ENCODE measurements at places on chromosomes 16 and 17. TPM values are rescaled to one million over a fixed set of nuclear protein-coding genes. Genes with fewer than 3 reads are reported as not detected.

Gene GSPT1
- 71.0 TPM for polyA plus RNA-seq

GRCh38 chr17:50583641-50584040 is 23.1 kb downstream of the CACNA1G start:
- H3K36me3 ChIP-seq: no peaks in the 10 kb centered on the region
- no peak overlapping the region for H3K4me3 ChIP-seq
- H3K27ac ChIP-seq: no peak overlapping the region

DNA sequence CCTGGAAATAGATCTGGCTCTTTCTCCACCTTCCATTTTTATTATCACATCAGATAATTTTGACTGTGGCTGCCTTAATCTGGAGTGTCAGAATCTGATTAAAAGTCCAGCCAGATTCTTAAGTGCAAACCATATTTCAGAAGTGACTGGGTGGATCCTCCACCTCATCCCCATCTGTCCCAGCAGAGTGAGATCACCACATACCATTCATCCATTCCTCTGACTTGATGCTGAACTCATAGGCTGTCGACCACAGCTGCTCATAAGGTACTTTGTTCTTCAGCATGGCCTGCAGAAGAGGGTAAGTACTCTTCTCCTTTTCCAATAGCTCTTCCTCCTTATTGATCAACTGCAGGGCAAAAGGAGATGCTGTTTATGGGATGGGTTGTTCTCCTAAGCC is 53.5 kb downstream of the DNAH3 start:
- H3K4me1 ChIP-seq: no peaks in the 10 kb centered on the region
- no peaks in the 10 kb centered on the region for H3K27me3 ChIP-seq
- no peak overlapping the region for H3K4me3 ChIP-seq

GRCh38 chr17:12040478-12040877 is 19.8 kb downstream of the MAP2K4 start:
- H3K27ac ChIP-seq: no peak overlapping the region
- no peaks in the 10 kb centered on the region for H3K36me3 ChIP-seq
- no peak overlapping the region for H3K4me3 ChIP-seq

Gene P2RX5
- 12.3 TPM for polyA plus RNA-seq

DNA sequence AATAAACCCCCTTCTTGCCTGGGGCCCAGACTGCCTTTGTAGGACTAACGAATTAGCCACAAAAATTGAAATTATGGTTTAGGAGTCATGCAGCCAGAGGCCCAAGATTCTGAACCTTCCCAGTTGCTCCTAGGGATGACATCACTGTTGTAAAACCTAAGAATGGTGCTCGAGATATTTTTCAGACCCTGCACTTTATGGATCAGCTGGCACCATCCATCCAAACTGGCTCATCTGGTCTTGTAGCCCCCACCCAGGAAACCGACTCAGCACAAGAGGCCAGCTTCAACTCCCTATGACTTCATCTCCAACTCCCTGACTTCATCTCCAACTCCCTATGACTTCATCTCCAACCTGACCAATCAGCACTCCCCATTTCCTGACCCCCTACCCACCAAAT is 10.9 kb upstream of the EVPL start:
- peaks cover 13% of the 10 kb centered on the region for H3K36me3 ChIP-seq
- H3K4me3 ChIP-seq: no peak overlapping the region
- no peaks in the 10 kb centered on the region for H3K4me1 ChIP-seq

- peaks cover 84% of the 10 kb centered on the region for H3K4me1 ChIP-seq
- no peak for DNase-seq
- H3K27me3 ChIP-seq: no peaks in the 10 kb centered on the region
- H3K27ac ChIP-seq: no peak overlapping the region
- no peaks in the 10 kb centered on the region for H3K36me3 ChIP-seq
Observed at GRCh38 chr17:77385750-77386501, 245.2 kb downstream of the SEC14L1 start.

DNA sequence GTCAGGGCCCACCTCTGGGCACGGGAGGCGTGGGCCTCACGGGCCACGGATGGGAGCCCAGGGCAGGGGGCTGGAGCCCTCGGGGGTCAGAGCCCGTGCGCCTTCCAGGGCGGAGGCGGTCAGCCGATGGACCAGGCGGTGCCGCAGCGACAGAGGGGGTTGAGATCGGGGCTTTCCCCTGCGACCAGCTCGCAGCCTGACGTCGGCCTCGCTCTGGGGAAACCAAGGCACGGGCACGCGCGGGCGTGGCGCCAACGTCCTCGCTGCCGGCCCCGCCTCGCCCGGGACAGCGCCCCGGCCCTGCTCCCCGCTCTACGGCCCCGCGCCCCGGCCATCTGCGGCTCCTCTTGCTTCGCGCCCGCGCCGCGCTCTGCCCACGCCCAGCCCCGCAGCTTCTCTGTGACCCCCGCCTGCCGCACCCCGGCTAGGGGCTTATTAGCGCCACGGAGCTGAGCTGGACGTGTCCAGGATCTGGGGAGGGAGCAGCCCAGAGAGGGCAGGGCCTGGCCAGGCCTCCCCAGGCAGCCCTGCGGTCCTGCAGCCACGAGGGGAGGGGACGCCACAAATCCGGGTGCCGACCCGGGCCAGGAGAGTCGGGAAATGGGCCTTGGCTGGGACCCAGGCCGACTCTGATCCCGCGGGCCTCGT is 13.5 kb downstream of the ACTG1 start:
- no peak overlapping the region for H3K27ac ChIP-seq
- H3K27me3 ChIP-seq: no peaks in the 10 kb centered on the region
- no peaks in the 10 kb centered on the region for H3K36me3 ChIP-seq
- H3K4me3 ChIP-seq: no peak overlapping the region
- no peaks in the 10 kb centered on the region for H3K4me1 ChIP-seq
- no peak for DNase-seq

- H3K27ac ChIP-seq: no peak overlapping the region
- no peaks in the 10 kb centered on the region for H3K27me3 ChIP-seq
- H3K4me1 ChIP-seq: no peaks in the 10 kb centered on the region
- no peak overlapping the region for H3K4me3 ChIP-seq
- no peaks in the 10 kb centered on the region for H3K36me3 ChIP-seq
- no peak for DNase-seq
Observed at GRCh38 chr17:35778641-35779196, 16.7 kb downstream of the MMP28 start.

Gene GEMIN4
- polyA plus RNA-seq: 49.3 TPM

- H3K4me3 ChIP-seq: no peak overlapping the region
- H3K27me3 ChIP-seq: no peaks in the 10 kb centered on the region
- H3K27ac ChIP-seq: no peak overlapping the region
- DNase-seq: peak; percentile 28
- H3K36me3 ChIP-seq: no peaks in the 10 kb centered on the region
Observed at GRCh38 chr17:75652934-75653549, 13.9 kb downstream of the RECQL5 start.

Gene SMIM22
- not detected for polyA plus RNA-seq

- DNase-seq: no peak
- H3K27ac ChIP-seq: no peak overlapping the region
- H3K4me3 ChIP-seq: no peak overlapping the region
- H3K4me1 ChIP-seq: no peaks in the 10 kb centered on the region
Observed at GRCh38 chr17:50046179-50046578, 9.7 kb upstream of the ITGA3 start.

GRCh38 chr17:33052856-33053255 is 61.2 kb downstream of the SPACA3 start:
- no peak overlapping the region for H3K27ac ChIP-seq
- H3K36me3 ChIP-seq: no peaks in the 10 kb centered on the region
- DNase-seq: no peak
- no peak overlapping the region for H3K4me3 ChIP-seq

GRCh38 chr16:26220894-26221293 is 529.1 kb downstream of the HS3ST4 start:
- H3K4me1 ChIP-seq: no peaks in the 10 kb centered on the region
- no peak overlapping the region for H3K4me3 ChIP-seq
- H3K27me3 ChIP-seq: no peaks in the 10 kb centered on the region
- no peak for DNase-seq
- no peaks in the 10 kb centered on the region for H3K36me3 ChIP-seq
- no peak overlapping the region for H3K27ac ChIP-seq

Gene RASL10B
- polyA plus RNA-seq: 0.14 TPM

GRCh38 chr17:63190821-63191370 is 224.9 kb downstream of the TANC2 start:
- no peak overlapping the region for H3K4me3 ChIP-seq
- H3K4me1 ChIP-seq: no peaks in the 10 kb centered on the region
- no peak overlapping the region for H3K27ac ChIP-seq
- no peak for DNase-seq
- no peaks in the 10 kb centered on the region for H3K36me3 ChIP-seq

Gene PRAC1
- not detected for polyA plus RNA-seq
